ENCODE measurements at places on chromosomes 7 and 10. TPM values are rescaled to one million over a fixed set of nuclear protein-coding genes. Genes with fewer than 3 reads are reported as not detected.

The ADIRF gene
- not detected for polyA plus RNA-seq

The ZNF239 gene
- polyA plus RNA-seq: 1.5 TPM

The BAIAP2L1 gene
- 0.49 TPM for polyA plus RNA-seq

The ZNF467 gene
- polyA plus RNA-seq: not detected

The CCL24 gene
- polyA plus RNA-seq: not detected

The CXCL12 gene
- not detected for polyA plus RNA-seq

The OPN1SW gene
- not detected for polyA plus RNA-seq

The ATRNL1 gene
- 2.5 TPM for polyA plus RNA-seq

The NME8 gene
- polyA plus RNA-seq: not detected

The POM121L12 gene
- not detected for polyA plus RNA-seq

The AGMO gene
- not detected for polyA plus RNA-seq

The AKR1D1 gene
- not detected for polyA plus RNA-seq

The C7orf33 gene
- polyA plus RNA-seq: not detected

The NPSR1 gene
- polyA plus RNA-seq: not detected

The TMEM248 gene
- 121 TPM for polyA plus RNA-seq

The GIMAP4 gene
- 16.2 TPM for polyA plus RNA-seq

The MRLN gene
- polyA plus RNA-seq: not detected

The FGF8 gene
- not detected for polyA plus RNA-seq

The ASB4 gene
- not detected for polyA plus RNA-seq

The VENTX gene
- polyA plus RNA-seq: not detected

The ST8SIA6 gene
- not detected for polyA plus RNA-seq

The PARP12 gene
- 30.8 TPM for polyA plus RNA-seq

The C7orf57 gene
- not detected for polyA plus RNA-seq

The P4HA1 gene
- 22.8 TPM for polyA plus RNA-seq

The ABCA13 gene
- polyA plus RNA-seq: not detected

The NUP42 gene
- polyA plus RNA-seq: 52.1 TPM

The VSTM4 gene
- not detected for polyA plus RNA-seq

The INTS1 gene
- 23.4 TPM for polyA plus RNA-seq

The FAM25G gene
- not detected for polyA plus RNA-seq

The HOXA9 gene
- 0.20 TPM for polyA plus RNA-seq

The GALNT17 gene
- not detected for polyA plus RNA-seq

The KCNIP2 gene
- 14.5 TPM for polyA plus RNA-seq

The HOXA7 gene
- polyA plus RNA-seq: 1.0 TPM

The NUTM2A gene
- polyA plus RNA-seq: not detected

The LIPN gene
- 0.31 TPM for polyA plus RNA-seq

The COL28A1 gene
- polyA plus RNA-seq: not detected

The TRUB1 gene
- polyA plus RNA-seq: 14.6 TPM

The TMEM26 gene
- polyA plus RNA-seq: not detected

The RNF148 gene
- polyA plus RNA-seq: not detected

The GDF2 gene
- polyA plus RNA-seq: not detected

The HOXA4 gene
- polyA plus RNA-seq: not detected

The NAT16 gene
- polyA plus RNA-seq: not detected

Data from IgD-negative memory B cell (primary cell).